Activated CD4-positive, alpha-beta T cell treated with anti-CD3 and anti-CD28 coated beads for 24 hours (primary cell): ENCODE measurements at places on chromosomes 6 and 20.

DNA sequence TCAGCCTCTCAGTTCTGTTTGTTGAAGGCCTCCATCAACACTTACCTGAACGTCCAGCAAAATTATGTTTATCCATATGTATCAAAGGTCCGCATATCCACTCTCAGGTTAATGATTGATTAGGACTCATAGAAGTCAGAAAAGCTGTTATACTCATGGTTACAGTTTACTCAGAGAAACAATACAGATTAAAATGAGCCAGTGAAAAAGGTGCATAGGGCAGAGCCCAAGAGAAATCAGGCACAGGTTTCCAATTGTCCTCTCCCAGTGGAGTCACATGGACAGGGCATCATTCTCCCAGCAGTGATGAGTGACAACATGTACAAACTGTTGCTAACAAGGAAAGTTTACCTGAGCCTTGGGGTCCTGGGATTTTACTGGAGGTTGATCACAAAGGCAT lies 36.2 kb downstream of the THEMIS start:
- DNase-seq: no peak

GRCh38 chr6:12077021-12077710 lies 65.1 kb downstream of the HIVEP1 start:
- DNase-seq: no peak

DNA sequence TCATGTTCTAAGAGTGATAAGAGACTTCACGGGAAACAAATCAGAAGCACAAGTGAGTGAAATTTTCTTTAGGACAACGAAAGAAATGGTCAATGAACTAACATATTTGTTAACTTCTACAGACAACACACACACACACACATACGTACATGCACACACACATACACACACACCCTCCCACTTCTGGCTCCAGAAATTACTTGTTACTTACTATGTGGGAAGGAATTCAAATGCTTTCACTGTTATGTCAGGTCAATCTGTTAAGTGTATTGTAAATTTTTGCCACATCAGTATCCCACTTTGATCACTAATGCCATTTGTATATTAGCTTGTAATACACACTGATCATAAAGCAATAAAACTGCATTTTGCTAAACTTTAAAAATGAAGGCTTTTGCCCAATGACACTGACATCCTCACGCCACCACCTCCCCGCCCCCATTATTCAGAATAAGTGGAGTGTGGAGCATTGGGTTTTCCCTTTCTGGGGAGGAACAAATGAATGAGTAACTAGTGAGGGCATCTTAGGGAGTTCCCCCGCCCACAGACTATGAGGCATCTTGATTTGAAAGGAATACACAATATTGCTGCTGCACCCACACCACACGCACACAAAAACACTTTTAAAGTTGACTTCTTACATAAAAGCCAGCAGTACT lies 76.2 kb downstream of the ATXN1 start:
- DNase-seq: peak; percentile 84

DNA sequence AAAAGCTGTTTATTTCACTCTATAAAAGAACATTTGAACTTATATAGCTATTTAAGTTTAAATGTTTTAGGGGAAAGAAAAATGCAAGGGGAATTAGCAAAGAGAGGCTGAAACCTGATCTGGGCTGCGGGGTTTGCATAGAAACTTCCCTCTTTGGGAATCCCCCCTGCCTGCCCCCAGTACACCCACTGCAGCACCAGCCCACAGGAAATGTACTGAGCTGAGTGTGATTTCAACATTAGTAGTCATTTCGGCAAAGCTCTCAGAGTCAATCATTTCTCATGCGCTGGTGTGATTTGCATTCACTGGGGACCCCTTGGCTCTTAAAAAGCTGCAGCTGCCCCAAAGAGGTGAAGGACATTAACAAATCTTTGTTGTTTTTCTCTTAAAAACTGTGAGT lies 859.4 kb downstream of the MAFB start:
- DNase-seq: no peak

DNA sequence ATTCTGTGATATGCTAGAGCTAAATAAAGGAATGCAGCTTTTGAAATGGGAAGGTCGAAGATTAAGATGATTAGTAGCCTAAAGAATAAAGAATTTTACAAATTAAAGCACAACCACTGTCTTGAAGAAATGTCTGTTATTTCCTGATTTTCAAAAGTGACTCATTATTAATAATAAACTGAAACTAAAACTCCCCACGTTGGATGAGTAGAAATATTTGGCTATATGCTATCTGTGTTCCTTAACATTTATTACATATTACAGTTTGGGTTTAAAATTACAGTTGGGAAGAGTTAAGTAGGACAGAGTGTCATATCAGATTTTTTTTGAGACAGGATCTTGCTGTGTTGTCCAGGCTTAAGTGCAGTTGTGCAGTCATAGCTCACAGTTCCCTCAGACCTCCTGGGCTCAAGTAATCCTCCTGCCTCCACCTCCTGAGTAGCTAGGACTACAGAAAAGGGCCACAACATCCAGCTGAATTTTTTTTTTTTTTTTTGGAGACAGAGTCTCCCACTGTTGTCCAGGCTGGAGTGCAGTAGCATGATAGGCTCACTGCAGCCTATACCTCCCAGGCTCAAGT lies 47.1 kb downstream of the AKIRIN2 start:
- no peak for DNase-seq

- DNase-seq: no peak
Measured at GRCh38 chr6:2034256-2034655, 211.1 kb downstream of the GMDS start.

GRCh38 chr6:20933057-20933788 lies 399.0 kb downstream of the CDKAL1 start:
- no peak for DNase-seq

- no peak for DNase-seq
Measured at GRCh38 chr6:72533606-72534005, 88.3 kb upstream of the KCNQ5 start.

- DNase-seq: no peak
Measured at GRCh38 chr6:167150941-167151549, 6.7 kb downstream of the GPR31 start.

- DNase-seq: no peak
Measured at GRCh38 chr6:54981647-54982046, 135.1 kb downstream of the FAM83B start.

- no peak for DNase-seq
Measured at GRCh38 chr6:121504227-121504626, 68.8 kb downstream of the GJA1 start.

DNA sequence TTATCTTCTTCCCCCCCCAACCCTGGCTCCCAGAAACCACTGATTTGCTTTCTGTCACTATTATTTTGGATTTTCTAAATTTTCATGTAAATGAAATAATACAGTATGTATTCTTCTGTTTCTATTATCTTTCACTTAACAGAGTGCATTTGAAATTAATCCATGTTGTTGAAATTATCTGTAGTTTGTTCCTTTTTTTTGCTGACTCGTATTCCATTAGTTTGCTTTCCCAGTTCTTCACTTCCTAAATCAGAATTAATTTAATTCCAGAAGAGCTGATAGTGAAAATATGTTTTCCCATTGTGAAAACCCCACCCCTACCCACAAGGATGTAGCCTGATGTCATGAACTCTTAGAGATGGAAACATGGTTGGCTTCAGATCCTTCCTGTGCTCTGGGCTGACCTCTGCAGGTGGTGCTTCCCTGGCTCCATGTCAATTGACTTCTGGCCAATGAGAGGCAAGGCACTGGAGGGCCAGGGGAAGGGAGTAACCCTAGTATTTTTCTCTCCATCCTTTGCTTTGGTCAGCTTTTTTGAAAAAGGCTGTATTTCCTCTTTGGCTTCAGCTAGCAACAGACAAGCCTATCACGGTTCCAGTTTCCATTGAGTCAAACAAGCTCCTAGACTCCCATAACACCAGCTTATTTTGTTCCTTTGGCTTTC lies 244.4 kb upstream of the HSF2 start:
- DNase-seq: no peak

DNA sequence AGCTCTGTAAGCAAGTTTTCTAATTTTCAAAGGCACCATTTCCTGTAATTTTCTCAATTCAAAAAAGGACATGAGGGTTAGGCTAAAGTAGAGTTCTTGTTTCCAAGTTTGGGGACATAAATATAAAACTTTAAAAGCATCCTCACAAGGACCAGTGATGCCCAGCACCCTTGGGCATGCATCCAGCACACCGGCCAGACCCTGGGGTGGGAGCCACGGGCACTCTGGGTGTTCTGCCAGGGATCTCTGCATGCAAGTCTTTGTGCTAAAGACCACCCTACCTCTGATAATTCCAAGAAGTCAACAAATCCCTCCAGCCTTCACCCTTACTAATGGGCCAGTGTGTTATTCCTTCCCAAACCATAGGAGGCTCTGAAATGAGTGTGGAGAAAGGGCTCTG lies 46.5 kb downstream of the PLCG1 start:
- no peak for DNase-seq

DNA sequence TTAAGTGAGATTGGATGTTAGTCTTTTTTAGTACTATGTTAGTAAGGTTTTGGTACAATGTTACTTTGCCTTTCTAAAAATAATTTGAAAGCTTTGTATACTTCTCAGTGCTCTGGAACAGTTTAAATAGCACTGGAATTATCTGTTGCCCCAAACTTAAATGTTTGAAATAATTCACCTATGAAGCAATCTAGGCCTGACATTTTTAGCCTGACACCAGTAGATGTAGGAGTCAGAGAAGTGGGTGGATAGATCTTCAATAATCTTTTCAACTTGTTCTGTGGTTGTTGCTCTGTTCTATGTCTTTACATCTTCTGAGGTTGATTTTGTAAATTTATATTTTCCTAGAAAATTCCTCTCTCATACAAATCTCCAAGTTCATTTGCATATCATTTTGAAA lies 103.1 kb upstream of the ADGRF1 start:
- no peak for DNase-seq

DNA sequence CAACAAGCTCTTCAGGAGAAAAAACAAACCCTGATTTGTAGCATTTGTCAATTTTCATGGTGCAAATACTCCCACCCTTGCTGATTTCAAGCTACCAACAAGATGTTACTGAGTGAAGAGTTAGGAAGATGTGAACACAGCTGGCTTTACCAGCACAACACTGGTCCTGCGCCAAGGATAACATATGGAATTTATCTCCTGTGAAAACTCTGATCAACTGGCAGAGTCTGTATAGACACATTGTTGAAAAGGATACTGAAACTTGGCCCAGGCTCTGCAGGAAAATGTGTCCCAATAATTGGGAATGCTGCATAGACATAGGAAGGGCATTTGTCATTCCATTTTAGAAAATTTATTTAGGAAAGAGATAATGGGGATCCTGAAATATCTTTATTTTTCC lies 29.0 kb downstream of the OTOR start:
- no peak for DNase-seq

DNA sequence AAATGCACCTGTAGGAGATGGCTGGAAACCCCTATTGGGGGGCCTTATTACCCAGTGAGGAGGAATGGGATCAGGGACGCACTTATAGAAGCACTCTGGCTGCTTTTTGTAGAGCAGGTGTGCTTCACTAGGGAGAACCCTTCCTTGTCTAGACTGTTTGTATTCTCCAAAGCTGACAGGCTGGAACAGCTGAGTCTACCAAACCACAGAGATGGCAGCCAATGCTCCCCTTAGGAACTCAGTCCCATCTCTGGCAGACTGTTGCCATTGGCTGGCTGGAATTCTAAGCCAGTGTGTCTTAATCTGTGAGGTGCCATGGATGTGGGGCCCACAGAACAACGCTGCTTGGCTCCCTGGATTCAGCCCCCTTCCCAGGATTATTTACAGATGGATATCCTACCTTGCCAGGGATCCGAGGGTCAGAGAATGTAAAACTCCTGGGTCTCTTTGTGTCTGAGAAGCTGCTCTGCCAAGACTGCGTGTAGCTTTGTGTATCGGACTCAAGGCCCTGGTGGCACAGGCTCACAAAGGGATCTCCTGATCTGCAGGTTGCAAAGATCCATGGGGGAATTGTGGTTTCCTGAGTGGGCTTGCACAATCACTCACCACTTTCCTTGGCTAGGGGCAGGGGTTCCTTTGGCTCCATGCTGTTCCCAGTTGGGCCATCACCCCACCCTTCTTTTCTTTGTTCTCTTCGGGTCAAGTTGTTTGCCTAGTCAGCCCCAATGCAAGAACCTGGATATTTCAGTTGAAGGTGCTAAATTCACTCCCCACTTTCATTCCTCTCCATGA lies 26.1 kb downstream of the C6orf52 start:
- DNase-seq: no peak

DNA sequence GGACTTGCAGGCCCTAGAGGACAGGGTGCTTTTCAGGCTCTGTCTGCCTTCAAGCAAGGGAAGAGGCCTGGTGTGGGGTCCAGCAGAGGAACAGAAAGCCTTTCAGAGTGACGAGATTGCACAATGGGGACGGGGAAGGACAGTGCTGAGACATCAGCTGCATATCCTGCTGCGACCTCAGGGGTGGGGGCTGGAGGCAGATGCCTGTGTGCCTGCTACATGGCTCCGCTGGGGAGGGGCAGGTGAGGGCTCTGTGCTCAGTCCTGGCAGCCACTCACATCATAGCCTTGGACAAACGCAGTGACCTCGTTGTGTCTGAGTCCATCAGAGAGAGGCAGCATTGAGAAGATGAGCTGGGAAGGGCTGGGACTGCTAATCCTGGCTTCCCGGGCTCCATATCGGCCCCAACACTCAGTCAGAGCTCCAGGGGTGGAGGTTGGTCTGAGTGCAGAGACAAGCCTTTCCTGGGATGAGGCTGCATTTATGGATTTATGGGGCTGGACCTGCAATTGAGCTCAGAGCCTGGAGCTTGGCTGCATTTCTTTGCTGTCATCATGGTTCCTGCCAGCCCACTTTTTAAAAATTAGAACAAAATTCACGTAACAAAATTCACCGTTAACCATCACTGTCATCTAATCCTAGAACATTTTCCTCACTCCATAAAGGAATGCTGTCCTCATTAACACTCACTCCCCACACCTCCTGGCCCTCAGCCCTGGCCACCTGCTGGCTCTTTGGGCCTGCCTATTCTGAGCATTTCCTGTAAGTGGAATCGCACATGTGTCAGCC lies 196.9 kb upstream of the SLC24A3 start:
- no peak for DNase-seq

DNA sequence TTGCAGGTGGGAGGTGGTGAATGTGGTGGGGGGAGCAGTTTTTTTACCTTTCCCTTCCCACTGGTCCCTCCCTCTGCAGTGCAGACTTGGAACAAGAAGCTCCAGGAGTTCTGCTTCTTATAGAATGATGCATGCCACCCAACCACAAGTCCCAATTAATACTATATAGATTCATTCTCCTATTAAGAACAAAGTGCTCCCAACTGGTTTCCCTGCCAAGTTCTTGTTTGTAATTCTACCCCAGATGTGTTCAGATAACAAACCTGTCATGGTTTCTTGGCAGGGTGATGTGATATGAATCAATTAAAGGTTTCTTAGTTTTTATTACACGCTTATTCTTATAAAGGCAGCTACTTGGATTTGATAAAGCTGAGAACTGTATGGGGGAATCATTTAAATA lies 23.9 kb downstream of the HDDC2 start:
- no peak for DNase-seq

DNA sequence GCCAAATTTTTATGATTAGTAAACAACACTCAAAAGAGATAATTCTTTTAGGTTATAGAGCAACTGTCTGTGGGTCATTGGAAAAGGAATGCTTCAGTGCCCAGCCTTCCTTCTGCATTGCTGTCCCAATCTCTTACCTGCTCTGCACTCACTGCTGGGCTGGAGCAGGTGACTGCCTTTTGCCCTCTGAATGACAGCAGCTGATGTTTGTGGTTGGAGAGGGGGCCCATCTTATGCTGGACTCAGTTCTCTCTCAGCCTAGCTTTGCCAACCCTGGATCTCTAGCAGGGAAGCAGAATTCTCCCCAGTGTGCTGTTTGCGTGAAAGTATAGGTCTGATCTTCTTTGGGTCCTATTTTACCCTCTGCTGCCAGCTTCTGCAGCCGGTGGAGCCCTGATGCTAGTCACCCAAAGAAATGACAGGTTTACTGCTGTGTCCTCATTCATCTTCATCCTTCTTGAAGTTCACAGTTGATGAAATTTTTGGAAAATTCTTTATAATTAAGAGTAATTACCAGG lies 193.5 kb downstream of the ARID1B start:
- no peak for DNase-seq
